ENCODE measurements at places on chromosomes 5 and 9. TPM values are rescaled to one million over a fixed set of nuclear protein-coding genes. Genes with fewer than 3 reads are reported as not detected.

The KCNT1 gene
- total RNA-seq, result 1.2 TPM

The NUTM2F gene
- total RNA-seq, result not detected

The ITGA1 gene
- 40.3 TPM for total RNA-seq

The ARL14EPL gene
- not detected for total RNA-seq

- no peak for DNase-seq
These were observed 988 bp downstream of the GFM2 start for GRCh38 chr5:74765929-74766328.

GRCh38 chr5:110623874-110624273, 102.6 kb downstream of the TMEM232 start:
- no peak for DNase-seq

DNA sequence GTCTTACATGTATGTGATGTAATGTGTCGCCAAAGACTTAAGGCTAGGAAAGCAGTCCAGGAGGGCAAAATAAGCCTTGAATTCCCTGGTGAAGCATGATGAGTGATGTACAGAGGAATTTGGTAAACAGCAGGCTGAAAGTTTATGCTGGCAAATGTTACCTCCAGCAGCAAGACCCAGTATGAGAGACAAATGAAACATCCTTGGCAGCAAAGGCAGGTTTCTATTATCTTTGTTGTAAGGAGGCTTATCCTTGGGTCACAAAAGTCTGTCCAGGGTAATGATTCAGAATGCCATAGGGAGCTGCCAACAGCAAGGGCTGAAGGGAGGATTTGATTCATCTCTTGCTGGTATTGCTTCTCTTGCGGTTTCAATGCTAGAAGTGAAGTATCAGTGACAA, 75.9 kb upstream of the HTR4 start:
- no peak for DNase-seq

- DNase-seq, result no peak
These were observed 37.8 kb upstream of the ANKRD34B start for GRCh38 chr5:80607832-80608231.

DNA sequence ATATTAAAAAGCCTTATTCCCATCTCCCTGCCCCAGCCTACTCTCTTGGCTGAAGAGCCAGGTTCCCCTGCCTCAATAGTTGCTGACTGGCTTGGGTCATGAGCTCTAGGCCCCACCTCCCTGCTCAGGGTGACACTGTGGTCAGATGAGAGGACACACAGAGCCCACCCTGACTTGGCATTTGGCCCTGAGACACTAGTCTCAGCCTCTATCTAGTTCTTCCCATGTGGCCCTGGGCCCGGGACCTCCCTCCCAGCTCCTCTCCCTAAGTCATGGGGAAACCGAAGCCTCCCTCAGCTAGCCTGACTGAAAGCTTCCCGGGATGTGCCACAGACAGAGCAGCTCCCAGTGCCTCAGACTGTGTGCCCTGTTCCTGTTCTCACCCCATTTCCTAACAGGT, 5.8 kb upstream of the MYOZ3 start:
- DNase-seq, result no peak

- DNase-seq, result no peak
These were observed 318.1 kb downstream of the PIK3R1 start for GRCh38 chr5:68533571-68534084.

All from cardiac septum (tissue), 1 donor.